ENCODE measurements at places on chromosomes 4 and X. TPM values are rescaled to one million over a fixed set of nuclear protein-coding genes. Genes with fewer than 3 reads are reported as not detected.
A peak's percentile ranks its signal among the peaks of the same experiment; 100 is the strongest.

TMEM47 gene
- total RNA-seq, result 189 TPM

TET2 gene
- 31.7 TPM for total RNA-seq

DNA sequence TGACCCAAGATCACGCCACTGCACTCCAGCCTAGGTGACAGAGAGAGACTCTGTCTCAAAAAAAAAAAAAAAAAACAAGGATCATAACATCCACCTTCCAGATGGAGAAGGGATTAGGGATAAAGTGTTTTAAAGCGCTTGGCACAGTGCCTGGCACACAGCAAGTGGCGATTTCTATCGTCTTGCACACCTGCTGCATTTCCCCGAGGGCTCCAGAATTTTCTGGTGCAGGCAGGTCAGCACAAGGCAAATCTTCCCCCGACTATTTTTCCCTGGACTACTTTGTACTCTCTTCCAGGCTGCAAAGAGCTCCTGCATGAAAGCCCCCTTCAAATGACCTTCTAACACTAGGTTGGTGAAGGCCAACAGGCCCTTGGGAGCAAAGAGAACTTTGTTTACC, 57.3 kb downstream of the APBB2 start:
- no peaks in the 10 kb centered on the region for H3K36me3 ChIP-seq
- H3K27ac ChIP-seq, result peak overlapping the region; percentile 84
- no peaks in the 10 kb centered on the region for H3K27me3 ChIP-seq
- peaks cover 15% of the 10 kb centered on the region for H3K4me1 ChIP-seq
- DNase-seq, result no peak

DNA sequence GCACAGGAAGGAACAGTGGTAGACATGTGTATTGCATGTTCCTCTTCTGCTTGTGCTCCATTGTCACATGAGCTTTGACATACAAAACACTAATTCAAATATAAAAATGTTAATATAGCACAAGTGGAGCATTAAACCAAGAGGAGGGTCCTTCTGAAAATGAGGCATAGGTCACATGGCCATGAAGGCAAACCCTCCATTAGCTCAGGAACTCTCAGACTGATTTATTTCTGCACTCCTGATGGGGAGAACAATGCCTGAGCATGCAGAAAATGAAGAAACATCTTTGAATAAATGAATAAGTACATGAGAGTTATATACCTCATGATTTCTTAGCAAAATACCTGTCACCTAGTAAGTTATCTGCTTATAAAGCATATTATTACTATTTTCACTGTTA, 769.2 kb upstream of the EPHA5 start:
- DNase-seq, result no peak
- no peak overlapping the region for H3K27ac ChIP-seq
- no peak overlapping the region for H3K4me3 ChIP-seq
- no peaks in the 10 kb centered on the region for H3K4me1 ChIP-seq
- no peaks in the 10 kb centered on the region for H3K36me3 ChIP-seq

- H3K4me1 ChIP-seq, result no peaks in the 10 kb centered on the region
- H3K36me3 ChIP-seq, result no peaks in the 10 kb centered on the region
- DNase-seq, result no peak
Measured at GRCh38 chrX:71107762-71108360, 1.3 kb upstream of the CXorf65 start.

- H3K27me3 ChIP-seq, result no peaks in the 10 kb centered on the region
- no peaks in the 10 kb centered on the region for H3K4me1 ChIP-seq
- H3K4me3 ChIP-seq, result no peak overlapping the region
- no peak for DNase-seq
- no peaks in the 10 kb centered on the region for H3K36me3 ChIP-seq
- H3K27ac ChIP-seq, result no peak overlapping the region
Measured at GRCh38 chrX:132428896-132429295, 59.9 kb downstream of the MBNL3 start.

Measured in thoracic aorta (tissue), 2 donors.